ENCODE measurements at places on chromosomes 5 and 9.

GRCh38 chr5:64497386-64497785 lies 8.4 kb upstream of the RGS7BP start:
- no peak for DNase-seq

- DNase-seq, result no peak
Observed at GRCh38 chr9:121567500-121568342, 68.1 kb upstream of the GGTA1 start.

DNA sequence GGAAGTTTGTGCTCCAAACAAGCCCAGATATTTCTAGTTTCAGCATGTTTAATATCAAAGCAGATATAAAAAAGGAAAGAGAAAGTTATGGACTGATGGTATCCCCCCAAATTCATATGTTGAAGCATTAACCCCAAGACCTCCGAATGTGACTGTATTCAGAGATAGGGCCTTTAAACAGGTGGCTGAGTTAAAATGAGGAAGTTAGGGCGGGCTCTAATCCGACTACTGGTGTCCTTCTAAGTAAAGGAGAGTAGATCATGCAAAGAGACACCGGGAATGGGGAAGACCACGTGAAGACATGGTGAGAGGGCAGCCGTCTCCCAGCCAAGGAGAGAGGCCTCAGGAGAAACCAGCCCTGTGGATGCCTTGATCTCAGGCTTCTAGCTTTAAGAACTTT lies 324.1 kb upstream of the KIF2A start:
- no peak for DNase-seq

- no peak for DNase-seq
Observed at GRCh38 chr5:56561-57290, 35.2 kb upstream of the PLEKHG4B start.

DNA sequence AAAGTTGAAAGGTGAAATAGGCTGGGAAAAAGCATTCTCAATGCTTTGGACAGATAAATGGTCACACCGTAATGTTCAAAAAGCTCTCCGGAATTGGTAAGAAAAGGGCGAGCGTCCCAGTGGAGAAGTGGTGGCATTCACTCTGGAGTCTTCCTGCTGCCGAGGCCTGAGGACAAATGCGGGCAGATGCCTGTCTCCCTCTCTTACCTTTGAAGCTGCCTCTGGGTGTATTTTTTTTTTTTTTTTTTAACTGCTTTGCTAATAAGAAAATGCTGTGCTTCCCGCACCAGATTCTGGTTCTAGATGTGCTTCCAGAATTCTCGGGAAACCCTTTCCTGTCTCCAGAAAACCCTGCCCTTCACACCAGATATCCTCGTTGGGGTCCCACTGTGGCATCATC lies 24.4 kb upstream of the CTSL start:
- DNase-seq, result no peak

DNA sequence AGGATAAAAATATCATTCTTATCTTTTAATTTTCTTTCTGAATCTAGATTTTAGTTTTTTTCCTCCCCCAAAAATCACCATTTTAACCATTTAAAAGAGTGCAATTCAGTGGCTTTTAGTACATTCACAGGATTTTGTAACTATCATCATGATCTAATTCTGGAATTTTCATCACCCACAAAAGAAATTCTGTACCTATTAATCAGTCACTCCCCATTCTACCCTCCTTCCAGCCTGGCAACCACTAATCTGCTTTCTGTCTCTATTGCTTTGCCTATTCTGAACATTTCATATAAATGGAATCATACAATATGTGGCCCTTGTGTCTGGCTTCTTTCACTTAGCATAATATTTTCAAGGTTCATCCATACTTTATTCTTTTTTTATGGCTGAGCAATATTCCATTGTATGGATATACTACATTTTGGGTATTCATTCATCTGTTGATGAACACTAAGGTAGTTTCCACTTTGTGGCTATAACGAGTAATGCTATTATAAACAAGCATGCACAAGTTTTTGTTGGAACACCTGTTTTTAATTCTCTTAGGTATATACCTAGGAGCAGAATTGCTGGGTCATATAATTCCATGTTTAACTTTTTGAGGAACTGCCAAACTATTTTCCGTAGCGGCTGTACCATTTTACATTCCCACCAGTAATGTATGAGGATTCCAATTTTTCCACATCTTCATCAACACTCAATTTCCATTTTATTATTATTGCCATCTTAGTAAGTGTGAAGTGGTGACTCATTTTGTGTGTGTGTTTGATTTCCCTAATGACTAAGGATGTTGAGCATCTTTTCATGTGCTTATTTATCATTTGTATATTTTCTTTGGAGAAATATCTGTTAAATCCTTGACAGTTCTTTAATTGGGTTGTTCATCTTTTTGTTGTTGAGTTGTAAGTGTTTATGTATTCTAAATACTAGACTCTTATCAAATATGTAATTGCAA lies 340.3 kb downstream of the CWC27 start:
- no peak for DNase-seq

GRCh38 chr5:150540615-150541396 lies 32.9 kb downstream of the NDST1 start:
- DNase-seq, result no peak

GRCh38 chr9:91207729-91208418 lies 153.8 kb downstream of the AUH start:
- no peak for DNase-seq

GRCh38 chr9:15720861-15721260 lies 168.0 kb downstream of the CCDC171 start:
- DNase-seq, result no peak

- no peak for DNase-seq
Observed at GRCh38 chr5:7616897-7617296, 221.0 kb downstream of the ADCY2 start.

GRCh38 chr9:115204904-115205453 lies 87.0 kb upstream of the TNC start:
- DNase-seq, result no peak

- DNase-seq, result no peak
Observed at GRCh38 chr5:12615141-12615820, 711.0 kb upstream of the CTNND2 start.

Data from activated CD8-positive, alpha-beta memory T cell treated with anti-CD3 and anti-CD28 coated beads, Interleukin-2, amount 50 U/mL, for 48 hours (primary cell).